ENCODE measurements at places on chromosomes 3 and 15. TPM values are rescaled to one million over a fixed set of nuclear protein-coding genes. Genes with fewer than 3 reads are reported as not detected.

The DNAH12 gene
- total RNA-seq, result under 0.01 TPM

The TMC3 gene
- not detected for total RNA-seq

The B3GALNT1 gene
- total RNA-seq, result 8.2 TPM

The LEKR1 gene
- 0.56 TPM for total RNA-seq

The SCAANT1 gene
- total RNA-seq, result not detected

The TCF12 gene
- 123 TPM for total RNA-seq
